ENCODE measurements at places on chromosomes 6 and 20.

GRCh38 chr20:40191573-40191972 lies 497.5 kb downstream of the MAFB start:
- no peak for DNase-seq

- DNase-seq = no peak
Observed at GRCh38 chr6:17831135-17831534, 124.4 kb upstream of the NUP153 start.

- DNase-seq = no peak
Observed at GRCh38 chr20:54292185-54292584, 84.3 kb downstream of the PFDN4 start.

GRCh38 chr6:156796627-156797026 lies 19.4 kb downstream of the ARID1B start:
- DNase-seq = no peak

- DNase-seq = no peak
Observed at GRCh38 chr6:156703719-156704118, 73.5 kb upstream of the ARID1B start.

DNA sequence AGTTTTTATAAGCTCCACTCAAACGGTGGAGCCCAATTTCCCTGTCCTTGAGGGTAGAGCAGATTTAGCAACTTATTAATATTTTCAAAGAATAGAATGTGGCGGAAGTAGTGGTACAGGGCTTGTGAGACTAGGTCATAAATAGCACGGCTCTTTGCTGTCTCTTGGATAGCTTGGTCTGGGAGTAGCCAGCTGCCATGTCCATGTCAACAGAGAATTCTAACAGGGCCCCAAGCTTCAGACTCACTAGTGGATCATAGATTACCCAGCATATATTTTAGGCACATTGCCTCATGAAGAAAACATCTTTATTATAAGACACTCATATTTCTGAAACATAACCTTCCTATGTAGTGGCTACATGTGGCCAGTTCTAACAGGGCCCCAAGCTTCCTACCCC lies 755.7 kb downstream of the HDGFL1 start:
- DNase-seq = no peak

DNA sequence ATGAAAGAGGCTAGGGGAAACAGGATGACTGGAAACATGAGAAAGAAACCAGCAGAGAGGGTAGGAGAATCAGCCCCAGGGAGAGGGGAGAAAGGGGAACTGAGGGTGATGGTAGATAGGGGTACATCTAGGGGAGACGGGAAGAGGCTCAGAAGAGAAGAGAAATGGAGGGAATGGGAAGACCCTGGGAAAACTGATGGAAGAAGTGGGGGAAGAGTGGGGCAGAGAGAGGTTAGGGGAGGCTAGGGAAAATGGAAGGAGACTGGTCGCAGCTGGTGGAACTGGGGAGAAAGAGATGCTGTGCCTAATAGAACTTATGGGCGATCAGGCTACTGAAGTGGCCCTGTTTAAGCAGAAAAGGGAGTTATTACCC lies 548 bp downstream of the PROCR start:
- no peak for DNase-seq

GRCh38 chr6:111720931-111721496 lies 115.3 kb upstream of the TRAF3IP2 start:
- DNase-seq = no peak

DNA sequence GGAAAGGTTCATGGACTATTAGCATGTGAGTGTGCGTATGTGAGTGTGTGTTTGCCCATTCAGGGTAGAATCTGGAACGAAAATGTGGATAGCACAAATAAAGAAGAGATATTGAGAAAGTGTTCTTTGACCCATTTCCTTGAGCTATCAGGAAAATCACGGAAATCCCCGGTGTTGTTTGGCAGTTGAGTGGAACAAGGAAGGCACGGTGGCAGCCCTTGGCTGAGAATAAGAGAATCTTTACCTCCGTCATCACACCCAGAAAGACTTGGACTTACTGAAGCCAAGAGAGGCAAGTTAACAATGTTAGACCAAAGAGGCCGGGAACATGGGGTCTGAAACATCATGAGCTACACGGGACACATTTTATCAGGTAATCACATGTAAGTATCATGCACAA lies 588.9 kb upstream of the BTBD3 start:
- no peak for DNase-seq
